ENCODE measurements at places on chromosomes 11 and 22.

DNA sequence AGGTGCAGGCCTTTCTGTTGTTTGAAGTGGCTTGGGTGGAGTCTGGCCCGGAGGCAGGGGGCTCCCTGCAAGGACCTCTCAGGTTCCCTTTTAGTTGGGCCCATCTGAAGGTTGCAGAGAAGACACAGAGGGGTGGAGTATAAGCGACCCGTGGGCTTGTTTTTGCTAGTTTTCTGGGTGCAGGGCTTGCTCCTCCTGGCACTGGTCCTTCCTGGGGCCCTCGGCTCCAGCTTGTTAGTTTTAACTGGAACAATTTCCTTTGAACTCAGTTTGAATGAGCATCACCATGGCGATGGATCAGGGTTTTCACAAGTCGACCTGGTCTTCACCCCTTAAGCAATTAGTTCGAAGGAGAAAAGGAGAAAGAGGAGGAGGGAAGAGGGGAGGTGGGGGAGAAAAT, 28.5 kb upstream of the OAF start:
- DNase-seq = no peak

GRCh38 chr11:113991170-113991569, 16.3 kb downstream of the HTR3A start:
- DNase-seq = peak; percentile 38

DNA sequence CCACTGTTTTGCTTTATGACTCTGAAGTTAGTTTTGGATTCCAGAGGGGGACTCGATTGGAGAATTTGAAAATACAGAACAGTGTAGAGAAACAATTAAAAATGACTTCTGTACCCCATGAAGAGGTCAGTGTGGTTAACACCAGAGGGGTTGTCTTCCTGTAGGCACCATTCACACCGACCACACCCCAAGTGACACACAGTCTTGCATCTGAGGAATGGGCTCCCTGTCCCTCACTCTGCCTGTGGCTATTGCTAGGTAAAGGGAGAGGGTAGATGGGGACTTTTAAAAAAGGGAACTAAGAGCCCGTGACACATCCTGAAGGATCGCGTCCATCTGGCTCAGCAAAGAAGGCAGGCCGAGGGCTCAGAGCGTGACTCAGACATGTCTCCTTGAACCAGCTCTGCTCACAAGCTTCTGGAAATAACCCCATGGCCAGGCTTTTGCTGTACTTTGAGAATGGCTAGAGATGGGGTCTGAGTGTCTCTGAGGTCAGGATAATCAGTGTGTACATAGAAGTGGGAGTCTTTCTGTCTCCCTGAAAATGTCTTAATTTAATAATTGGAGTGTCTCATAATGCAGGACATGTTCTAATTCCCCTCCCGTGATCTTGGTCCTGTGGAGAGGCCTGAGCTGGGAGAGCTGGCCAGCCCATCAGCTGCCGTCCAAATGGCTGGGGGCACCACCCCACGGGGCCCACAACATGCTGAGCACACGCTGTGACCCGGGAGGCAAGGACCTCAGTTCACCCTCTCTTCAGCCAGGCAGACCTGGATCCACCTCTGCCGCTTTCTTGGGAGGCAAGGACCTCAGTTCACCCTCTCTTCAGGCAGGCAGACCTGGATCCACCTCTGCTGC, 39.3 kb downstream of the SGSM1 start:
- no peak for DNase-seq

DNA sequence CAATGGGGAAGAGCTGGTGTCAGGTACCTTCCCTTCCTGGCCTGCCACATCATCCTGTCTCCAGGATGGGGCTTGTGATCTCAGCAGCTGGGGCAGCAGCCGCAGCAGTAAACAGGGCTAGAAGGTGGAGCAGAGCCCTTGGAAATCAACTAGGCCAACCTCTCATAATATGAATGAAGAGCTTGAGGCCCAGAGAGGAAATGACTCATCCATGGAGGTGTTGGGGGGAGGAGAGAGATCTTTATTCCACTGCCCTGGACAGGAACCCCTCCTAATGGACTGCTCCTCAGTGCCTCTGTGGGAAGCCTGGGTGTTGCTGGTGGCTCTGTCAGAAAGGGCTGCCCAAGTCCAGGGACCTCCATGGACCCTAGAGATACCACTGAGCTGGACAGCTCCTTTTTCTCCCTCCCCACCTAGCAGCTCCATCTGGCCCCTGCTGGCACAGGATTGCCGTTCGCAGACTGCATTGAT, 111.8 kb downstream of the OSBP2 start:
- DNase-seq = peak; percentile 43

DNA sequence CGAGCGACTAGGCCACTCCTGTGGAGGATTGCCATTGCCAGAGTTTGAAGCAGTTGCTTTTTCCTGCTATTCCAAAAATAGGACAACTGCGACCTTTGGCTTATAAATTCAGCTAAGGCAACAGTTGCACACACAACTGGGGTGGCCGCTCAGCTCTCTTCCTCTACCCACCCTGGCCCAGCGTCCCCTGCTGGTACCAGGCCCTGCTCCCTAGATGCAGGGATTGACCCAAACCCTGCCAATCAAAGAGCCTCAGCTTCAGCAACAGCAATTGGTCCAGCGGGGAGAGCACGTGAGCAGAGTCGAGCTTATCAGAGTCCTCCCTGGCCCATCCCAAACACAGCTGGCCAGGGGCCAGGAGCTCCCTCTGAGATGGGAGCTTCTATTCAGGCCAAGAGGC, 22.0 kb upstream of the CABP2 start:
- no peak for DNase-seq

GRCh38 chr11:69088676-69089146, 40.0 kb downstream of the TPCN2 start:
- DNase-seq = peak; percentile 62

GRCh38 chr22:49040111-49040510, 787.6 kb downstream of the BRD1 start:
- no peak for DNase-seq

DNA sequence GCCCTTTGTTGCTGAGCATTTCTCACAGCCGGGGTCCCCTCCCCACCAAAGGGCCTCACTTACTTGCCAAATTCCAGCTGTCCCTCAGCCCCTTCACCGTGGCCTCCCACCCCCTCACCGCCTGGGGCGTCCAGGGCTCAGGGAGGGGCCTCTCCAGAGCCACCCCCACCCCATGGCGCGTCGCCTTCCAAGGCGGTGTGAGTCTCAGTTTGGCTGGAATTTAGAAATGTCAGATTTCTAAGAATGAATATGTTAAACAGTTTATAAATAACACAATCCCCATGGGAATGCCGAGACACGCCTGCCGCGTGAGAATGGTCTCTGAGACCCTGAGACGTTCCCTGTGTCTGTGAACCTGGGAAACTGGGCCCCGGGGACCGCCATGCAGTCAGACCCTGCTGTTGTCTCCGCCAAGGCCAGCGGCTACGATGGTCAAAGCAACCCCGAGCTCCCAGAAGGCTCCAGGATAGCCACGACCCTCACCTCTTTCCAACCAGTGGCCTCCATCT, 28.9 kb downstream of the CELSR1 start:
- DNase-seq = no peak

- peak; percentile 45 for DNase-seq
These were observed 26.6 kb downstream of the SC5D start for GRCh38 chr11:121318848-121319834.

- DNase-seq = no peak
These were observed 51.0 kb downstream of the TRAF6 start for GRCh38 chr11:36459046-36459445.

DNA sequence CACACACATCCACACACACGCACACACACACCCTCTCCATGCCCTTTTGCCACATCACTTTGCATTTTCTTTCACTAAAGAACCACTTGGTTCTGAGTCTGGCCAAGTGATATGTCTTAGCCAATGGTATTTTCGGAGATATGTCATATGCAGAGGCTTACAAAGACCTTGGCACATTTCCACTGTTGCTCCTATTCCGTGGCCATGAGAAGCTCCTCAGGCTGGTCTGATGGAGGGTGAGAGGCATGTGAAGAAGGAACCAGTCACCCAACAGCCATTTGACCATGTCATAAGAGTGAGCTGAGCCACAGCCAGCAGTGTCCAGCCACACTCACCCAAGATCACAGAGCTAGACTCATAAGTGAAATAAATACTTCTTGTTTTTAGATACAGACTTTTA, 212.6 kb upstream of the NAV2 start:
- no peak for DNase-seq

DNA sequence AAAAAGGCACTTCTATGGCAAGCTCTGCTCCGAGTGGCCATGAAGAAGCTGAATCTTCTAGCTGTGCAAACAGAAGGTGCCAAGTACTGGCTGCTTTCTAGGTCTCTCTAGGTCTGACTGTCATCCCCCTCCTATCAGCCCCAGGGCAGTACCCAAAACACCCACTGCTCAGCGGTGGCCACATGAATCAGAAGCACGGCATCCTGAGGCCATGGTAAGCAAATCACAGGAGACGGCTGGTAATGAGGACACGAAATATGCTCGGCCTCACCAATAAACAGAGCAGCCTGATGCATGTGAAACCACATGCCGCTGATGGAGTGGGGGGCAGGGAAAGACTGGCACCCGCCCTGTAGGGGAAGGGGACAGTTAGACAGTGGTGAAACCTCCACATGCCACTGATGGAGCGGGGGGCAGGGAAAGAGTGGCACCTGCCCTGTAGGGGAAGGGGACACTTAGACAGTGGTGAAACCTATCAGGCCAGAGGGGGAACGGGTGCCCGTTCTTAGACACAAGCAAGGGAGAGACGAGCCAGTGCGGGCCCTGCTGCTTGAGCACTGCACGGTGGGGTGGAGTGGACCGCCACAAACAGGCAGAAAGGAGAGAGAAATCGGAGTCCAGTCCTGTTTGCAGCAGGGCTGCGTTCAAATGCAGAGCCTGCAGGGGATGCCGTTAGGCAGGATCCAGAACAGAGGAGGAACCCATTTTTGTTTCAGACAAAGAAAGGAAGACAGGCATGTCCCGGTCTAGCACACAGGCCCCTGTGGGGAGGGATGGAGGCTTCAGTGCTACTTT, 29.9 kb upstream of the MOB2 start:
- peak; percentile 33 for DNase-seq

- DNase-seq = no peak
These were observed 58.9 kb downstream of the PISD start for GRCh38 chr22:31603081-31603525.

GRCh38 chr11:47415949-47416472, 7.6 kb downstream of the SLC39A13 start:
- DNase-seq = peak; percentile 89

DNA sequence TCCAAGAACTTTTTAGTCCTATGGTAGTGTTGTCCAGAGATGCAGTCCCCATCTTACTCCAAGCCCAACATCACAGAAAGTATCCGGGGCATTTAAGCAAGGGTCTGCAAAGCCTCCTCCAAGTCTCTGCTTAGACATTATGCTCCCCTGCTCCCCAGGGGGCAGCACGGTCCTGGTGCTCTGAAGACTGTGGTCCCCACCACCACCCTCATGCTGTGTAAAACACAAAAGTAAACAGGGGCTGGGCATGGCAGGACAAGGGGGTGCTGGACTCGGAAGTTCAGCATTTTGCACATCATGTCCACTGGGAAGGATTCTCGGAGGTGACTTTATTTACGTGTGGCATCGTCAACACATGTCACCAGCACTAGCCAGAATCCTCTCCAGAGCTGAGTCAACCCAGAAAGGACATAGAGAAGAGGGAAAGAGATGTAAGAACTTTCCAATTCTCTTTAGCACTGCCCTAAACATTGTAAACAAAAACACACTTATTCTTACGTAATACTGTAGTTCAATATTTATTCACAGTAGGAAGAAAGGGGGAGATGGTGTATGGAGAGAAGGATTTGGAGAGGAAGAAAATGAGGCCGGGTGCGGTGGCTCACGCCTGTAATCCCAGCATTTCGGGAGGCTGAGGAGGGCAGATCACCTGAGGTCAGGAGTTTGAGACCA, 37.7 kb downstream of the TCIRG1 start:
- DNase-seq = no peak

- DNase-seq = no peak
These were observed 5.5 kb downstream of the CBX6 start for GRCh38 chr22:38866399-38867123.

- DNase-seq = no peak
These were observed 41.5 kb upstream of the CCND1 start for GRCh38 chr11:69599502-69599901.

DNA sequence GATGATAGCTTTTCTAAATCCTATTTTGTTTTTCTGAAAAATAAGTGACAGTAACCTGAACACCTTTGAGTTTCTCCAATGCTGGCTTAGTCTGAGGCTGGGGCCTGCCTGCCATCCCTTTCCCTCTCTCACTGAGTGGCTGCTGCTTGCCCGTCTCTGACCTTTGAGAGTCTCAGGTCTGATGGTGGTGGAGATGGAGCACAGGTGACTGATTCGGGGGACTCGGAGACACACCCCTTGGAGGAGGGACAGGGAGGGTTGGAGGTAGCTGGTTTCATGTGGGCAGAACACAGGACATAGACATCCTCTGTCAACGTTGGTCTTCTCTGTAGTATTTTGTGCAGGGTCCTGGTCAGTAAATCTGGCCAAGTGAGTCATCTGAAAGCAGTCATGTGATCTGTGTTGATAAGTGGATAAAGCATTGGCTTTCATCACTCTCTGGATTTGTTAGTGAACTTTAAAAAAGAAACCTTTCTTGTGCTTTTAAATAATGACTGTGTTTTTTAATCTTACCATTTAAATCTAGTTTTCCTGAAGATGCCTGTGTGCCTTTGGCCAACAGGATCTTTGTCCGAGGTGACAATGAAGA, 47.1 kb upstream of the CLDN5 start:
- peak; percentile 20 for DNase-seq

- no peak for DNase-seq
These were observed 47.1 kb downstream of the ZNRF3 start for GRCh38 chr22:28930357-28931007.

- DNase-seq = no peak
These were observed 7.9 kb downstream of the C2CD3 start for GRCh38 chr11:74162681-74163467.

DNA sequence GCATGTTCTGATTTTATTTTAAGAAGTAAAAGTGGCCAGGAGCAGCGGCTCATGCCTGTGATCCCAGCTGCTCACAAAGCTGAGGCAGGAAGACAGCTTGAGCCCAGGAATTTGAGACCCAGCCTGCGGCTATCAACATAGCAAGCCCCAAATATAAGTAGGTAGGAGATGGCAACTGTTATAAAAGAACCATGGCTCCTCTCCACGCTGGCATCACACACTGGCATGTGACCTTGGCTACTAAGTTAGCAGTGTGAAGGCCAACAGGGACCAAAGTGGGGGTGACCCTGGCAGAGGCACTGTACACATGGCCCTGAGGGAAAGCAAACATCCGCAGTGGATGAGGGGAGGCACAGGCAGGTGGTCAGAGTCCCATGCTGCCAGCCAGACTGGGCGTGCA, 33.0 kb downstream of the TPST2 start:
- no peak for DNase-seq

DNA sequence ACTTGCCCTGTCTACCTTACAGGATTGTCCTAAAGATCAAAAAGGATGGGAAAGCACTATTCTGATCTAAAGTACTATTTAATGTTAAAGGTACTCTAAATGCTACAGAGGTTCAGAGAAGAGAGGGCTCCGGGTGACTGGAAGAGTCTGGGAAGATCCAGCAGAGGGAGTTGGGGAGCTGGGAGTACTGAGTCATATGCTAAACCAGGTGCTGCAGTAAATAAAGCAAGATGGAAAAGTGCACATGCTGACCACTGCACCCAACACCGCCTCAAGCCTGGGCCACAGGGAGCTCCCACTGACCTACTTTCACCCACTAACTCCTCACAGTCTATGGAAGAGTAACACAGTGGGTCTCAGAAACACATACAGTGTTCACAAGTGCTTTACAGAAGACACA, 49.3 kb downstream of the WT1 start:
- peak; percentile 24 for DNase-seq

- DNase-seq = no peak
These were observed 81.9 kb upstream of the PICALM start for GRCh38 chr11:86150847-86151173.
